Panc1 (cell line): ENCODE measurements at places on chromosomes 5 and 9.

GRCh38 chr5:59097116-59097515 lies 514.2 kb downstream of the RAB3C start:
- DNase-seq: no peak

GRCh38 chr9:112176524-112176923 lies 1.4 kb upstream of the SUSD1 start:
- DNase-seq: no peak

GRCh38 chr5:115374057-115374775 lies 77.8 kb upstream of the CCDC112 start:
- DNase-seq: no peak

DNA sequence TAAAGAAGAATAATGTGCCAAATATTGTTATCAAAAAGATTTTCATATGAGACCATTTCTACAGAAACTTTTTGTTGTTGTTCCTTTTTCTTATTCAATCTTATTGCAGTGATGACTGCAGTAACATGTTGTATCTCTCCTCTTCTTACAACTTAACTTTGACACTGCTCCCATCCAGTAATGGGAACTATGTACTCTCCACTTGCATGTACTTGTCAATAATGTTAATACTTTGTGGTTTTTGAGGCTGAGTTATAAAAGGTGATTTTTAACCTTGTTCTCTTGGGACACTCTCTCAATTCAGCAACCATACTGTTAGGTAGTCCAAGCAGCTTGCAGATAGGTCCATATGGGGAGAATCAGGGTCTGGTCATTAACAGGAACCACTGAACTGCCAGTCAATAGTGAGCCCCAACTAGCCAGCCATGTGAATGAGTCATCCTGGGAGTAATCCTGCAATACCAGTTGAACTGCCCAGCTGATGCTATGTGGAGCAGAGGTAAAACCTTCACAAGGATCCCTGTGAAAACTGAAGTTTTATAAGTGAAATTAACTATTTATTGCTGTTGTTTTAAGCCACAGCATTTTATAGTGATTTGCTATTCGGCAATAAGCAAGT lies 199.6 kb upstream of the DAB2 start:
- DNase-seq: no peak

DNA sequence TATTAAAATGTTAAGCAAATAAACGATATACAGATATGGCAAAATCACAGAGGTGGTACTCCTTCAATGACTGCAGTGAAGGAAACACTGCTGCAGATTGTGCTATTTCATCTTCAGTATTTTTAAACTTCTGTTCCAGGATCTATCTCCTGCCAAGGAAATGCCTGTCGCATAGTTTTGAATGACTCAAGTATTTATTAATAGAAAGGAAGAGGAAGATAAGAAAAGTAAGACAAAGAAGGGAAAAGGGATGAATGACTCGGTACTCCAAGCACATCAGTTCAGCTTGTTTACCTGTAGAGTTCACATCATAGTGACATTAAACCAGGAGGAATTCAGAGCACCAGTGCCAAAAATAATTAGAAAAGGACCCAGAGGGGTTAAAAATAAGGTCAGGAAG lies 5.1 kb upstream of the GPX8 start:
- DNase-seq: no peak

- no peak for DNase-seq
Measured at GRCh38 chr9:18997151-18997550, 35.9 kb downstream of the SAXO1 start.

DNA sequence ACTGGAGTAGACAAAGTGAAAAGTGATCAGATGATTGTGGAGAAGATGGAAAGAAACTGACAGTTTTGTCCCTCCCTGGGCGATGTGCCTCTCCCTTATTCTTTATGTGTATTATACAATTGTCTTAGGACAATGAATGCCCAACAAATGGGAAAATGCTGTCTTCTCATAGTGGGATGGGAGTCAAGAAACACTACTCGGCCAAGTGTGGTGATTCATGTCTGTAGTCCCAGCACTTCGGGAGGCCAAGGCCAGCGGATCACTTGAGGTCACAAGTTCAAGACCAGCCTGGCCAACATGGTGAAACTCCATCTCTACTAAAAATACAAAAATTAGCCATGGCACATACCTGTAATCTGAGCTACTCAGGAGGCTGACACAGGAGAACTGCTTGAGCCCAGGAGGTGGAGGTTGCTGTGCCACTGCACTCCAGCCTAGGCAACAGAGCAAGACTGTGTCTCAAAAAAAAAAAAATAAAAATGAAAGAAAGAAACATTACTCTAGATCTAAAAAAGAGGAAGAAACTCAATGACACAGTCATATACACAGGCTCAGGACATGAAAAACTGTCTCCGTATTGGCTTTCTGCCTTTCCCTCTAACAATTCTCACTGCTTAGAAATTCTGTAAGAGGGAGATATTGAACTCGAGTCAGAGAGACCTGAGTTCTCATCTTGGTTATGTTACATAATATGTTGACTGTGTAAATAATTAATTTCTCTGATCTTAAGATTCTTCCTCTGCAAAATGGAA lies 67.9 kb upstream of the TARS1 start:
- DNase-seq: no peak

DNA sequence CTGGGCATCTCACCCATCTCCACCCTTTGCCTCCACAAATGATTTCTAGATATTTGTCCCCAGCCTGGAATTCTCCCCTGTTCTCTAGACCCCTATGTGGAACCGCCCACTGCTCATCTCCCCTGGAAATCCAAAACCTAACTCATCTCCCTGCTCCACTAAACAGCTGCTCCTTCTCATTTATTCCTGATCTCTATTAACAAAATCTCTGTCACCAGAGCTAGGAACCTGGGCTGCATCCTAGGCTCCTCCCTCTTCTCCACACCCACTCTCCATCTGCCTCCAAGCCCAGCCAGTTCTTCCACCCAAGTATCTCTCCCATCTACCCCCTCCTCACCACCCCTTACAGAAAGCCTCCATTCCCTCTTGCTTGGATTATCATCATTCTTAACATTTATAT lies 24.0 kb upstream of the SYNPO start:
- DNase-seq: no peak

DNA sequence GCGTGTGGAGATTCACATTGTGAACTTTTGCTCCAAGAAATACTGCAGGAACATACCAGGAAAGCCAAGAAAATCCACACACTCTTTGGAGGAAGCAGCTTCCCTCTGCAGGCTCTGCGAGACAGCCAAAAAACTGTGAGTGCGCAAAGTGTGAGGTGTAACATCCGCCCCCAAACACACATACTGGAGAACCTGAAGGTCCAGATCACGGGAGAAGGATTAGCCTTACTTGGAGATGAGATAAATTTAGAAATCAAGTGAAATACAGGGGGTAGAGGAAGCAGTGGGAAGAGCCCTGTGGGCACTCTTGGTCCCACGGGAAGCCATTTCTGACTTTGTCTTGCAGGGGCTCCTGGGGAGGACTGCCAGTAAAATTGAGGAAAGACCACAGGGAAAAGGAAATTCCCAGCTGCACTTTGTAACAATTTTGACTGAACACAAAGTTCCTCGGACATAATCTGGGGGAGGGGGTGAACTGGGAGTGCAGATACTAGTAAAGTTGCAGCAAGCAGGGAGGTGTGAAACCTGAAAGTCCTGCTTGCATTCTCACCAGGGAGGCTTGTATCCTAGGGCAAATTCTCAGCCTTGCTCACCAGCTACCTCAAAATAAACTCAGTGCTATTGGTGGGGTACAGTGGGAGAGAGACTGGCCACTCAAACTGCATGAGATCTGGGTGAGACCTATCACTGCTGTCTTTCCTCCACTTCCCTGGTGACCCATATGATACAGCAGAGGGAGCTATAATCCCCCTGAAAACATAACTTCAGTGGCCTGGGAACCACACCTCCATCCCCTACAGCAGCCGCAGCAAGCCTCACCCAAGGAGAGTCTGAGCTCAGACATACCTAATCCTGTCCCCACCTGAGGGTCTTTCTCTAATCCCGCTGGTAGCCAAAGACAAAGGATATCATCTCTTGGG lies 109.1 kb downstream of the ALDH1A1 start:
- no peak for DNase-seq

DNA sequence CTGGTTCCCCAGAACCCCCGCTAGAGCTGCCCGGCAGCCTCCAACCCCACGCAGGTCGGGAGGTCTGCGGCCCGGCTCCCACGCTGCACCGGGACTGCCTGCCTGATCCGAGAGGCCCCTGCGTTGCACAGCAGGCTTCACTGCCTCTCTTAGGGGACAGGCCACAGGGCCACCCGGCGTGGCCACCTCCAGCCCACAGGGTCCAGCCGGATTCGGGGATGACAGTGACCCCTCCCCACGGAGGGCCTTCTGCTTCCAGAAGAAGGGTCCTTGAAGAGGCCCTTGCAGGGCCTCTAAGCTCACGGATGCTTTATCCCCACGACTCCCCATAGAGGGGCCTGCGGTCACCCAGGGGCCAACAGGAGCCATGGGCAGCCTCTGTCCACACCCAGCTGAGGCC lies 66.1 kb upstream of the PPP1R26 start:
- DNase-seq: no peak

DNA sequence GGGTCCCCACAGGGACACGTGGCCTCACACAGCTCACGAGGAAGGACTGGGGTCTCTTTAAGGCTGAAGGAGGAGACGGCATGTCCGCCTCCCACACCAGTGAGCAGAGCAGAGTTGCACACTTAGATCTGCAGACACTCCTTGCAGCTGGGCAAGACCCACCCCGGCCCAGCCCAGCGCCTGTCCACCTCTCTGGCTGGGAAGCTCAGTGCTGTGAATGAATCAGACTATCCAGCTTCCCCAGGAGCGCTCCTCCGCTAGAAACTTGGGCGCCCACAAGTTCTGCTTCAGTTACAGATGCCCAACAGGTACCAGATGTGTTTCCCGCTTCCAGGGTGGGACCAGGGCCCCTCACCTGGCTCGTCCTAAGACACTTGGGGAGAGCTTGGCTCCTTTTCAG lies 78.9 kb downstream of the NSUN2 start:
- no peak for DNase-seq
